ENCODE measurements at places on chromosomes 6 and 20.

- peak; percentile 7 for ATAC-seq
Measured at GRCh38 chr20:45097485-45098102, 3.3 kb downstream of the KCNS1 start.

DNA sequence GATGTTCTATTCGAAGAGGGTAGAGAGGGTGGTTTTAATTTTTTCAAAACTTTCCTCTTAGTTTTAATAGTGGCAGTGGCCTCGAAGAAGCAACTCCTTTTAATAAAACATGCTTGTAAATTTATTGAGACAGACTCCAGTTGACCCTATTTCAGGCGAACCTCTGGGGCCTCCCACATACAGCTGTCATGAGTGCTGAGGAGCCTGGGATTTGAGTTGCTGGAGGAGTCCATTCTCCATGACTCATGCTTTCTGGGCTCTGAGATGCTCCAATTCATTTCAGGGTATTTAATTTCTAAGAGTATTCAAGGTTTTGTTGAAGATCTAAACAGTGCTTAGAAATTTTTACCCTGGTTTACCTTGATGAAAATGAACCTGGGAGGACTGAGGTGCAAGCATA is 580.4 kb downstream of the CBLN4 start:
- no peak for ATAC-seq

DNA sequence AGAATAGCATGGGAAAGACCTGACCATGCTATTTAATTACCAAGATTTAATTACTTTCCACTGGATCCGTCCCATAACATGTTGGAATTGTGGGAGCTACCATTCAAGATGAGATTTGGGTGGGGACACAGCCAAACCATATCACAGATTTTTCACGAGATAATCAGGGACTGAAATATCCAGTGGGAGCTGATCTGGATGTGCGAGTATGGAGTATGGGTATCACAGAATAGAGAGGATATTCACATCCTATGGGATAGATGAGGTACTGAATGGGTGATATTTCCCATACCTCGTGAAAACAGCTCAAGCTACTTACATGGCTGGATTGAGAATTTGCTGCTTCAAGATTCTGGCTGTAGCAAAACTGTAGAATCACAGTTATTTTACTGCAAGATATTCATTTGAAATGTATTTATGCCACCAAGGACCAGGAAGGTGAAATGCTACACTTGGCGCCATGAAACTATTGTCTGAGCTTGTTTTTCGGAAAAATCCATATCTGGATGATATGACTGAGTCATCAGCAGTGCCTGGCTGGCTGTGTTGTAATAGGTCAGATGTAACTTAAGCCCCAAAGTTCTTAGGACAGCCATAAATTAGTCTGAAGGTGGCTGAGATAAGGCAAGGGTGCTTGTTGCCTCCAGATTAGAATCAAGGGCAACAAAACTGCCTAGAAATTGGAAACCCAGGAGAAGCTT is 29.8 kb downstream of the KCNS1 start:
- ATAC-seq, result no peak

DNA sequence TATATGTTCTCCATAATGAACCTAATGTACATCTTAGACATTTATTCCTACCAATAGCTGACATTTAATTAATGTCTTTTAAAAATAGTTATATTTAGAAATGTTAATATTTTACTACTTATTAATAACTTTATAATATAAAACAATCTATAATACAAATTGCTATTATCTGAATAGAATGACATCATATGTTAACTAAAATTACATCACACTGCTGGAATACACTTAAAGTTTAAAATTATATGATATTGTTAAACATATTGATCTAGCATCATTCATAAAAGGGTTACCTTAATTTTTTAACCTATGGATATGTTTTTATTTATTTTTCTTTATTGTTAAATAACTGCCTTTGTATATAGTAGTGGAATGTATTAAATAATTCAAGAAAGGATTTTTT is 660.2 kb upstream of the ADGRB3 start:
- ATAC-seq, result no peak

GRCh38 chr6:28139860-28140543 is 1.7 kb upstream of the ZKSCAN8 start:
- no peak for ATAC-seq

GRCh38 chr6:89313006-89313405 is 2.1 kb downstream of the GABRR2 start:
- no peak for ATAC-seq

All from esophagus mucosa (tissue), 1 donor.